ENCODE measurements at places on chromosomes 5 and 9.

GRCh38 chr9:77673941-77674791 lies 26.0 kb upstream of the GNA14 start:
- DNase-seq = peak; percentile 21

GRCh38 chr5:66757219-66757833 lies 161.1 kb downstream of the MAST4 start:
- peak; percentile 37 for DNase-seq

GRCh38 chr5:45205403-45205961 lies 396.7 kb downstream of the MRPS30 start:
- DNase-seq = no peak

- no peak for DNase-seq
Measured at GRCh38 chr9:117400171-117400570, 14.7 kb downstream of the ASTN2 start.

- no peak for DNase-seq
Measured at GRCh38 chr9:22623236-22623635, 176.6 kb downstream of the DMRTA1 start.

DNA sequence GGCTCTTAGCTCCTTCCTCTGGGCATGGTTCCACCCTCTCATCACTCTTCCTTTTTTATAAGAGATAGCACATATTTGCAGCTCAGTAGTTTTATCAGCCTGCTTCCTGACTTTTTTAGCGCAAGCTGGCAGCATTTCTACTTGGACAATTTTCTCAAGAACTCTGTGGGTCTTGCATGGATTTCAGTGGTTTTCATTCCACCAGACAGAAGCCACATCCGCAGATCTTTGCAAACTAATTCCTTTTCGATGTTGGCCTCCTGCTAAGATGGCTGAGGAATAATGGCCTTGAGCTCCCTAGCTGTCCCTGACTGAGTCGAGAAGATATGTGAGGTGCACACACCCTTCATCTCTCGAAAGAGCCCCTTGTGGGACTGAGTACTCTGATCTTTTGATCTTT lies 49.5 kb downstream of the GALNT12 start:
- no peak for DNase-seq

- DNase-seq = no peak
Measured at GRCh38 chr5:88888848-88889188, 5.8 kb upstream of the MEF2C start.

DNA sequence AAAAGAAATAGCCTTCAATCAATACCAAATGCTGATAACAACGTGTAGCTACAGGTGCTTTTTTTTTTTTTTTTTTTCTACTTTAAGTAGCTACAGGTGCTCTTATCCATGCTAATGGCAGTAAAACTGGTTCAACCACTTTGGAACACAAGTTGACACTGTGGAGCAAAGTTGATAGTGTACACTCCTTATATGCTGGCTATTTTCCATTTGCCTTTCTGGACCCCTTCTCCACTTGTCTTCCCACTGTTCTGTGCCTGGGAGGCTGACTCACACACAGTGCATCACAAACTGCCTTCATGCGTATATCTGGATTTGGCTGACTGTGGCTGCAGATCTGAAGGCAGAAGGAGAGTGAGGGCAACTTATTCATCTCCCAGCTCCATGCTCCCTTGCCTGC lies 247.9 kb downstream of the MSX2 start:
- DNase-seq = no peak

- DNase-seq = no peak
Measured at GRCh38 chr5:94094793-94095441, 353.5 kb upstream of the POU5F2 start.

GRCh38 chr5:94345257-94345656 lies 273.1 kb downstream of the KIAA0825 start:
- DNase-seq = peak; percentile 5

DNA sequence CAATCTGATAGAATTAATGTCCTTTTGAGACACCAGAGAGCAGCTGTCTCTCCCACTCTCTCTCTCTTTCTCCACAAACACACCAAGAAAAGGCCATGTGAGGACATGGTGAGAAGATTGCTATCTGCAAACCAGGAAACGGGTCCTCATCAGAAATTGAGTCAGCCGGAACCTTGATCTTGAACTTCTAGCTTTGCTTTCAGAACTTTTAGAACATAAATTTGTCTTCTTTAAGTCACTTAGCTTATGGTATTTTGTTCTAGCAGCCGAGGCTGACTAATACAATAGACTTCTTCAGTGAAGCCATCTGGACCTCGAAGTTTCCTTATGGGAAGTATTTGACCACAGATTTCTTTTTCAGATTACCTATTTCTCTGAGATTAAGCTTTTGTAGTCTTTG lies 18.1 kb downstream of the NEUROG1 start:
- DNase-seq = no peak

GRCh38 chr9:82957529-82958379 lies 105.2 kb downstream of the RASEF start:
- no peak for DNase-seq

DNA sequence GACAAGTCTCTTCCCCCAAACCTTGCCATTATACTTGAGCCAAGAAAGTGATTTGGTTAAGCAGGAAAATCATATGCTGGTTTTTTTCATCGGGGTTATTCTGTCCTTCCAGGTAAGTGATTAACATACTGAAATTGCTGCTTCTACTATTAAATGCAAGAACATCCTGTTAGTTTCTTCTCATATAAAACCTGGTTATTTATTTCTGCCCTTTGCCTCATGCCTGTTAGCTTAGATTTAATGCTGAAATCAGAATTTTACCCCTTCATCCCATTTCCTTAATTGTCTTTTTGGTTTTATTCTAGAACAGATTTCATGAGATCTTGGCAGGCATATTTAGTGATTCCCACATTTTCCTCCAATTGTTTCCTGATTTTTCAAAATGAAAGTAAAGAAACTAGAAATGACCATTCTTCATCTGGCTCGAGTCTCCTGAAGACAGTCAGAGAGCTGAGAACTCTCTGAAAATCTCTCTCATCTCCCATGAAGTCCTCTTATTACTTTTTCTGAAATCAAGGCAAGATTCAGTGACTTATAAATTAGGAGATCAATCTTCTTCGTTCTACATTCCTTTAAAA lies 132.9 kb downstream of the NFIB start:
- no peak for DNase-seq

- DNase-seq = no peak
Measured at GRCh38 chr9:121956808-121957207, 136.3 kb downstream of the TTLL11 start.

DNA sequence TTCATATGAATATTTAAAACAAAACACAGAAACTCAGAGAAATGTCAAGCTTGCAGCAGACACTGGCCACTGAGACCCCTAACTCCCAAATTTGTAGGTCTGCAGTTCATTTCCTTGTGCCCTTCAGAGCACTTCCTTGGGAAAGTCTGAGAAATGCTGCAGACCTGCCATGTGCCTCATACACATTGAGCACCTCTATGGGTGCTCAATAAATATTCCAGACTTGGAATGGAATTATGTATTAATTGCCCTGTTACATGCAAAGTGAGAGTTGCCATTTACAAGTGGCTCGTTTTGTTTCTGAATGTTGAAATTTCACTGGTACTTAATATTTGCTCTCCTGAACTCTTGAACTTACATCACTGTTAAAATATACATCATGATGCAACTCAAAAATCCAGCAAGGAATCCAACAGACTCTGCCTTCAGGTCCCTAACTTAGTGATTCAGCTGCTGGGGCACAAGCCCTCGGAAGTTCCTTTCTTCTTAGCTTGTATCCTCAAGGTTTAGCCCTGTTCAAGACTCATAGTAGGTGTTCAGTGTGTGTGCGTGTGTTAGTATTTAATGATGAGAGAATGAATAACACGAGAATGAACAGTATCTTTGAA lies 90.6 kb downstream of the PTCD2 start:
- no peak for DNase-seq

DNA sequence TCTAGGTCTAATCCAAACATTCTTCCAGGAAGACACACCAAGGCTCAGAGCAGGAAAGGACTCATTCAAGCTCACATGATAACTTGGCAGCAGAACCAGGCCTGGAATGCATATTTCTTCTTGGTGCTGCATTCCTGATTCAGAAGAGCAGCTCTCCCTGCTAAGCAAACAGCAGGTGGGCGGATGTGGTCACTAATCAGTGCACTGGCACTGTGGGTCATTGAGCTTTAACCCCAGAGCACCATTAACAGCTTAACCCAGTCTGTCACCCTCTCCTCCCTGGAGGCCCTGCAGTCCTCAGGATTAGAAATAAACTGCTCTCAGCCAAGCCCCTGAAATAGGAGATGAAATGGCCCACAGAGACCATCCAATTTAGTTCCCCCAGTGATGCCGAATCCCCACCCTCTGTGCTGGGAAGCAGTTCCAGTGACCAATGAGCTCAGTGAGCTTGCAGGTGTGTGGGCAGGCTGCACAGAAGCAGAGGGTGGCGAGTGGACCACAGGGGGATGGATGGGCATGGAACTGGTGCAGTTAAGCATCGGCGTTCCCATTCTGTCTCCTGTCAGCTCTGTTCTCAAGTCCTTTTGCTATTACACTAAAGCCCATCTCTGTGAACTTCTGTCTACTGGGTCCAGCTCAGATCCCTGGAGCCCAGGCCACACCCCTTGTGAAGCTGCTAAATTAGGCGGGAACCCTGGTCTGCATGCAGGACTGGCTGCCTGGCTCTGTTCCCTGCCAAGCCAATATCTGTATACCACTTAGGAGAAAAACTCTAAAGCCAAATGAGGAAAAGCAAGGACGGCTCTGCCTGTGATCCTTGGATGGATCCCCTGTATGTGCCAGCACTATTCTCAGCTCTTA lies 16.6 kb upstream of the MEGF9 start:
- DNase-seq = no peak

- no peak for DNase-seq
Measured at GRCh38 chr9:131333771-131334628, 44.5 kb downstream of the PLPP7 start.

DNA sequence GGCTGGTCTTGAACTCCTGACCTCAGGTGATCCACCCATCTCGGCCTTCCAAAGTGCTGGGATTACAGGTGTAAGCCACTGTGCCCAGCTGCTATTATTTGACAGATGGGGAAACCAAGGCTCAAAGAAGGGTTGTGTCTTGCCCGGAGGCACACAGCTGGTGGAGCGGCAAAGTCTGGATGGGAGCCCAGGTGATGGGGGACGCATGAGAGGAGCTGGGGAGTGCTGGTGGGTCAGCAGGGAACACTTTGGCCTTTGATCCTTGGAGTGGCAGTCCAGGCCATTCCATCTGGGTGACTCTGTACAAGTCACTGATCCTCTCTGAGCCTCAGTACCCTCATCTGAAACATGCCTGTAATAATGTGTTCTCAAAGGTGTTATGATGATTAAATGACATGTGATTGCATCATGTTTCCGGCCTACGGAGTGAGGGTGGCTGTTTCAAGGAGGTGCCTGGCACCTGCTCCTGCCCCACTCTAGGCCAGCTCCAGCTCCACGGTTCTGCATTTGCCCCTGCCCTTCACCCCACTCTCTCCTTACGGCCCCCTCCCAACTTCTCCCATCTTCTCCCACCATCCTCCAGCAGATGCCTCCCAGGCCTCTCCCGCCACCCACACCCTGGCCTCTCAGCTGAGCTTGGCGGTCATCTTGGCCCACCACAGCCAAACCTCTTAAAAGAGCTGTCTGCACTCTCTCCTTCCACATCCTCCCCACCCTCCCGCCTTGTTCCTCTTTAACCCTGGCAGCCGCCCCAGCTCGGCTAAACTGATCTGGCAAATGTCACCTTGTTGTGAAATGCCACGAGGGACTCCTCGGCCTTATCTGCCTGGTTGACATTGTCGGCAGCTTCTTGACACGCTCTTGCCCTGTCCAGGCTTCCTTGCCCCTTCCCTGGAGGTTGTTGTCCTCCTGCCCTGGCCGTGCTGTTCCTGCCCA lies 5.5 kb upstream of the DBN1 start:
- peak; percentile 95 for DNase-seq

- no peak for DNase-seq
Measured at GRCh38 chr9:95458666-95459065, 58.1 kb downstream of the PTCH1 start.

DNA sequence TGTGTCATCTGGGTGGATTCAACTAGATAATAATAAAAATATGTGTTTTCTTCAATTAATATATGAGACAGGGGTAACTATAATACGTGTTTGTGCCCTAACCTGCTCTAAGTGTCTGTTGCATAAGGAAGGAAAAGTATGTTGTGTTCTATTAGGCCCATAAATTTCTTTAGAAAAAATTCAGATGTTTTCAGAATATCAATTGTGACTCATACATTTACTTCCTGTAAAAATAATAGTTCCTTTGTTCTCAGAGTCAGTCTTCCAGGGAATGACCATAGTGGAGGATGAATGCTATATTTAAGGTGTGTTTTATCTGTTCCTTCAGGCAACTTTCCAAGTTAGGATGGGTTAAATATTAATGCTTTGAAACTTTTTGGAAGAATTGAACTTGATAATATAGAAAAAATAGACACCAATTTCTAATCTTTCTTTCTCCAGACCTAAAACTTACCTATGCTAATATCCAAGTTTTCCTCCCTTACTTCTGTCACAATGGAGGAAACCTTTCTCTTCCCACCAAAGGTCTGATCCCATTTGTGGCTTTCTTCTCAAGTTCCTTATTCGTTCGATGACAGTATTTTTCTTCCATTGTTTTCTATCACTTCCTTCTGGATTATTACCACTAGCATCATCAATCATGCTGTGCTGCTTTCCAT lies 49.9 kb downstream of the ISL1 start:
- DNase-seq = no peak

GRCh38 chr9:134243778-134244467 lies 79.6 kb upstream of the RNU6ATAC start:
- peak; percentile 90 for DNase-seq

- no peak for DNase-seq
Measured at GRCh38 chr5:127906562-127907204, 176.9 kb upstream of the SLC12A2 start.

DNA sequence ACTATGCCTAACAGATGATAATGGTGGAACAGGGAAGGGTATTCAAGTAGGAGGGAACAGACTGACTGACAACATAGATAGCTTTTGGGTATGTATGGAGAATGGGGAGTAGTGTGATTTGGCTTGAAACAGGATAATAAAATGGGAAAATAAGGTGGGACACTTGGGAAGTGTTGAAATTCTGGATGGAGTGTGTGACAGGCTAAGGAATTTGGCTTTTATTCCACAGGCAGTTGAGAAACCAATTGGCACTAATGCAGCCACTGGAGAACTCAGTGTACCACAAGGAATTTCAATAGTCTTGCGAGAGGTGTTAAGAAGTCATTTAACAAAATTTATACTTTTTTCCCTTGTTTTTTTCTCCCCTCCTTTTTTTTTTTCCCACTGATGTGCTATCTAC lies 153.5 kb upstream of the ELAVL2 start:
- DNase-seq = no peak

GRCh38 chr5:15383021-15383420 lies 117.0 kb upstream of the FBXL7 start:
- no peak for DNase-seq

GRCh38 chr9:134323741-134324358 lies 2.4 kb upstream of the RXRA start:
- DNase-seq = no peak

GRCh38 chr5:164680812-164681520 lies 1175.5 kb downstream of the MAT2B start:
- DNase-seq = no peak

DNA sequence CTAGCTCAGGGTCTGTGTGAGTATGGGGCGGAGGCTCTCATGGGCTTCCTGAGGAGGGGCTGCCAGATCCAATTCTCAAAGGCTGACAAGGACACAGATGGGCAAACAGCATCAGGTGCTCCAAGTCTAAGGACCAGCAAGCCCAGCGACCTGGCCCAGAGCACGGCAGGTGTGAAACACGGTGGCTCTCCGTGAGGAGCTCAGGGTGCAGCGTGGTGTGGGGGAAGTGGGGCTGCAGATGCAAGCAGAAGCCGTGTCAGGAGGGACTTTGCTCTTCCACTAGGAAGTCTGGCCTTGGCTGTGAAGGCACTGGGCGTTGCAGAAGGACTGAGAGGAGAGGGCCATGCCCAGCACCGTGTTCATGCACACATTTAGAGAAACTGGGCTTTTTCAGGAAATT lies 420.0 kb downstream of the GADD45G start:
- no peak for DNase-seq

Measured in NB4 (cell line).